ENCODE measurements at places on chromosomes 4 and X.
A peak's percentile ranks its signal among the peaks of the same experiment; 100 is the strongest.

- no peak for DNase-seq
These were observed 224.2 kb upstream of the EMCN start for GRCh38 chr4:100742045-100742444.

DNA sequence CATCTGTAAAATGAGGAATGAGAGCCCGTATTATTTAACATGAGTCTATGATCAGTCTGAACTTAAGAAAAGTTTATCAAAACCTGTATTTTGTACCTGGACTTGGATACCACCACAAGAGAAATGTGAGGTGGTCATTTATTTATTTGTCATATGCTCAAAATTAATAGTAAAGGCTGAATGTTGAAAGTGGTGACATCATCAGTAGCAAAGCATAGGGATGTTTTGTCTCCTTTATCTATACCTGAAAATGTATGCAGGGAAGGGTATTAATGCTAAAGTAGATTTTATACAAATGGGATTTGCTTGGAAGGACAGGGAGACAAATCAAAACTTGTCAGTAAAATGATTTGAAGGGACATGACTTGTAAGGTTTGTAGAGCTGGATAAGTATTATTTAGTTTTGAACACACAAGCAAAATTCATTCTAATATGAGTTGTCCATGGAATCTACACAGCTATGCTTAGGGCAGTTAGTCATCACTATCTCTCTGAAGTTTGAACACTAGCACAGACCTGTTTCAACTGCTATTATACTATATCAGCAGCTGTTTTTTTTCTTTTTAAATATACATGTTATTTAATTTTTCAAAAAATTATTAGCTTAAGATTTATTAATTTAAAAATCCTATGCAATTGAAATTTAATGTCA, 52.4 kb upstream of the GUCY1A1 start:
- no peak for DNase-seq

GRCh38 chr4:8118035-8118434, 40.6 kb downstream of the ABLIM2 start:
- no peak for DNase-seq

- no peak for DNase-seq
These were observed 82.9 kb downstream of the STOX2 start for GRCh38 chr4:183987987-183988392.

DNA sequence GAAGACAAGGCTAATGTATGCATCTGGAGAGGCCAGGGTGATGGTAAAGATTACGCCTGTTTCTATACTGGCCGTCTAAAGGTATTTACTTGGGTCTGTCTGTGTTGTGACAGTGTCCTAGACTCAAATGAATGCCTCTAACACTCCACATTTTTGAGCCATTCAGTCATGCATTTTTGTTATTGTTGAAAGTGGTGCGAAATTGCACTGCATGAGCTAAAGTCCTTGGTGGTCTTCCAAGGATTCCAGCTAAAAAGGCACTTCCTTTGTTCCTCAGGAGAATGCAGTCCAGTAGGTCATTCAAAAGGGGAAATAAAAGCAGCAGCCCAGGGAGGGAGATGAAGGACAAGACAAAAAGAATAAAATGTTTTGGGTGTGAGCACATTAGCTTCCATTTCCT, 3.0 kb downstream of the GPC4 start:
- no peak for DNase-seq

DNA sequence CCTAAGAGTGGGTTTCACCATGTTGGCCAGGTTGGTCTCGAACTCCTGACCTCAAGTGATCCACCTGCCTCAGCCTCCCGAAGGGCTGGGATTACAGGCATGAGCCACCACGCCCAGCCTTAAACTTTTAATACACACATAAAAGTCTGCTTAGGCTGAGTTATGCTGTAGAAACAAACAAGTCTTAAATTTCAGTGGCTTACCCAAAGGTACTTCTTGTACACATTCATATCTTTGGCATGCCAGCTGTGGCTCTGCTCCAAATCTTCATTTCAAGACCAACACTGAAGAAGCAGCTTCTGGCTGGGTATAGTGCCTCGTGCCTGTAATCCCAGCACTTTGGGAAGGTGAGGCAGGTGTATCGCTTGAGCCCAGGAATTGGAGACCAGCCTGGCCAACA, 80.3 kb downstream of the PPEF2 start:
- no peak for DNase-seq

GRCh38 chr4:6974138-6974848, 64.7 kb downstream of the TBC1D14 start:
- DNase-seq: peak; percentile 69

- no peak for DNase-seq
These were observed 201.0 kb downstream of the PAPSS1 start for GRCh38 chr4:107519053-107519452.

- DNase-seq: no peak
These were observed 2666.5 kb downstream of the ARAP2 start for GRCh38 chr4:33577791-33578190.

DNA sequence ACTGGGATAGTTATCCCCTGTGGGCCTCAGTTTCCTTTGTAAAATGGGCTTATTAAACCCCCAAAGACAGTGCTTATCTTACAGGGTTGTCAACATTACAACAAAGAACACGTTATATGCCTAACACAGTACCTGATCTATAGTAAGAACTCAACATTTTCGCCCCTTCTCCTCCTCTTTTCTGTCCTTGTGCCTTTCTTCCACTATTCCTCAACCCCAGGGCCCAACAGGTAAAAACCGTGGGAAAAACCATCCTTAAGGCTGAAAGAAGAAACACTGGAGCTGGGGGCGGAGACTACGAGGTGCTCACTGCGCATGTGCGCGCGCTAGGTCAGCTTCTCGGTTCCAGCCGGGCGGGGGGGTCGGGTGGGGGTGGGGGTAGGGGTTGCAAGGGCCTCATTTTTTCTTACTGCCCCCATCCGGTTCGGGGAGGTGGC, 426 bp upstream of the XIAP start:
- DNase-seq: peak; percentile 64

GRCh38 chrX:75106772-75107171, 49.3 kb downstream of the ABCB7 start:
- no peak for DNase-seq
